ENCODE measurements at places on chromosomes 7 and 10.

DNA sequence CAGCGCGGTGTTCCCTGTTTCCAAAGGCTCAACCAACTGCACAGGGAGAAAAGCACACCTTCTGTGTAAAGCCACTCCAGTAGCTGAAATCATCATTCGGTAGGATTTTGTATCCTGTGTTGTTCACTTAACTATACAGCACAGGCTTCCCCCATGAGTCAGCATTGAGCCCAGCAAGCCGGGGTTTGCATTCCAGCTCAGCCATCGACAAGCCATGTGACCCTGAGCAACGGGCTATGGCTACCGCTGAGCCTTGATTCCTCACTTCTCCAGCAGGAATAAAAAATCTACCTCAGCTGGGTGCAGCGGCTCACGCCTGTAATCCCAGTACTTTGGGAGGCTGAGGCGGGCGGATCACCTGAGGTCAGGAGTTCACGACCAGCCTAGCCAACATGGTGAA is 44.1 kb upstream of the ATP6V0A4 start:
- no peak for DNase-seq

- DNase-seq = no peak
Measured at GRCh38 chr10:7551950-7552716, 114.6 kb downstream of the ITIH5 start.

DNA sequence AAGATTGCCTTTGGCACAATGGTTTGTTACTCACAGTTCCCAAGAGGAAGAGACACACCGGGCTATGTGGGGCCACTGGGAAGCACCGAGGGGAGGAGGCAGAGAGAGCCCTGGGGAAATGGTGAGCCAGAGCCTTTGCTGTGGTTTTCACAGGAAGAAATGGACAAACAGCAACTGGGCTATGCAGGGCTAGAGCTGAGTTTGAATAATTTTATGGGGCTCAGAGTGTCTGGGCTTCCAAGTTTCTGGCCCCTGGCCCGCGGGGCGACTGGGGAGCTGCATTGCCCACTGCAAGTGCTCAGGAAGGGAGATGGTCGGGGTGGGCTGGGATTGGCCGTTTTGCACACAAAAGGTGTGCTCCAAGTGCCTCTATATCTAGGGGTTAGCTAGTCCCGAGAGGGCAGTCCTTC is 92.6 kb downstream of the CHST15 start:
- DNase-seq = no peak

DNA sequence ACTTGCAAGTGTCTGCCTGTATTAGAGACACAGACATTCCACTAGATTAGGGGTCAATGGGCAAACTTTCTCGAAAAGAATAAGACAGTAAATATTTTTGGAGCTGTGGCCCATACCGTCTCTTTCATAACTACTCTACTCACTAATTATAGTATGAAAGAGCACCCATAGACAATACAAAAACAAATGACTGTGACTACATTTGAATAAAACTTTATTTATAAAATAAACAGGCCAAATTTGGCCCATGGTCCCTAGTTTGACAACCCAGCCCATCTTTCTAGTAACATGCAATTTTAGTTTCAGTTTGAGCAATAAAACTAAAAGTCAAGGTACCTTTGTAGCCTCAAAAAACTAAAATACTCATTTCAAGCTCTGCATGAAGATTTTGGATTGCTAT is 294.6 kb downstream of the PARD3 start:
- no peak for DNase-seq

DNA sequence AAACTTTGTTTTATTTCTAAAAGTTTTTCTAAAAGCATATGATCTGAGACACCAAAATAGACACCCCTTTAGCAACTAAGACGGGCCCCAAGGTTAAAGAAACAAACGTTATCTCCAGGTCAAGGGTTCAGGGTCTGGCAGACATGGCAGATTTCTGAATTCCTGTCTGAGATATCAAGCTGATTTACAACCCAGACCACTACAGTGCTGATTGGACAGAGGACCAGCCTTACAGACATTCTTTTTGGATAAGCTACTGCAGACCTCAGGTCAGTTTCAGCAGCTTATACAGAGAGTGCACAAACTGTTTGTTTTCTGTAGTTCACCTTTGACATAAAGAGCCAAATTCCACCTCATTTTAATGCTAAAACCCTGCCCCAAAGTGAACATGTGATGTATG is 34.8 kb downstream of the SVOPL start:
- no peak for DNase-seq

DNA sequence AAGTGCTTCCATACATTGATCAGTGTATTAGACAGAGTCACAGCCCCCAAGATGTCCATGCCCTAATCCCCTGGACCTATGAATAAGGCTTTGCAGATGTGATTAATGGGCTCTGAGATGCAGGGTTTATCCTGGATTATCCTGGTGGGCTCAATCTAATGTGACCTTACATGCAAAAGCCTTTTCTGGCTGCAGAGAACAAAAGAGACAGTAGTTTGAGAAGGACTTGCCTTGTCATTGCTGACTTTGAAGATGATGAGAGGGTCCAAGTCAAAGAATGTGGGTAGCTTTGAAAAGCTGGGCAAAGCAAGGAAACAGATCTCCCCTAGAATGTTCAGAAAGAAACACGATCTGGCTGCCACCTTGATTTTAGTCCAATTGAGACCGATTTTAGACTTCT is 238.7 kb downstream of the CCSER2 start:
- DNase-seq = no peak

DNA sequence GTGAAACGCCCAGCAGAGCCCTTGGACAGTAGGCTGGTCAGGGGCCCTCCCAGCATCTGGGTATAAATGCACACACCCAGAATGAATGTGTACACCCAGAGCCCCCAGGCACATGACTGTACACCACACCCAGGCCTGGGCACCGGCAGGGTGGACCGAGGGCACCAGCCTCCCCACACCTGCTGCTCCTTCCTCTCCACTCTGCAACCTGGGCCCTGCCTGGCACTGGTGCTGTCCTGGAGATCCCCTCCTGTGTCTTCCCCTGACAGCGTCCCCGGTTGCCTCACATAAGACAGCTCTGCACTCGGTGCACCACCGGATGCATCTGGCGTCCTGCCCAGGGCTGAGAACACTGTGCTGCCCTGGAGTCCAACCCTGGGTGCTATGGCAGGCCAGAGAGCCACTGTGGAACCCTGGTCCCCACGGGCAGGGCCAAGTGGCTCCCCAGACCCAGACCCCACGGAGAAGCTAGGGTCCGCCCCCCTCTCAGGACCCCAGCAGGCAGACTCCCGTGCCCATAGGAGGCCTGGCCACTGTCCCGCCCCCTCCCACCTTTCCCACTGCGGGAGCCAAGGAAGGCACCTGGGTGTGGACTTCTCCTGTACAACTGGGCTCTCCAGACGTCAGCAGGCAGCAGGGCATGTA is 6.6 kb downstream of the RASGEF1A start:
- peak; percentile 49 for DNase-seq

DNA sequence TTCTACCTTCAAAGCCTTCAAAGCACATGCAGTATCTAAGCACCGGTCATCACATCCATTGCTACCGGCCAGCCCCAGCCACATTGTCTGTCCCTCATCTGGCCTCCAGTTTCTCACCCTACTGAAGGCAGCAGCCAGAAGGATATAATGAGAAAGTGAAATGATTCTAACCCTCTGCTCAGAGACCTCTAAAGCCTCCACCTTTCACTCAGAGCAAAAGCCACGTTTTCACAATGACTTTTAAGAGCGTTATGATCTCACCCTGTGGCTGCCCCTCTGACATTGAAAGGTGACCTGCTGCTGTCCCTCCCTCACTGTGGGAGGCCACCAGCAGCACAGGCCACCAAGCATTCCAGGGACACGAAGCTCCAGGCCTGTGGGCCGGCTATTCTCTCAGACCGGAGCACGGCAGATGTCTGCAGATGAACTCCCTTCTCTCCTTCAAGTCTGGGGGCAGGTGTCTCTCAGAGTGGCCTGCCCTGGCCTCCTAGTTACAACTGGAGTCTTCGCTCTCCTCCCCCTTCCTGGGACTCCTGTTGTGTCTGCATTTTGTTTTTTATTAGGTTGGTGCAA is 94.9 kb upstream of the EEPD1 start:
- no peak for DNase-seq

- DNase-seq = peak; percentile 67
Measured at GRCh38 chr7:10237306-10237705, 736.4 kb upstream of the PHF14 start.

DNA sequence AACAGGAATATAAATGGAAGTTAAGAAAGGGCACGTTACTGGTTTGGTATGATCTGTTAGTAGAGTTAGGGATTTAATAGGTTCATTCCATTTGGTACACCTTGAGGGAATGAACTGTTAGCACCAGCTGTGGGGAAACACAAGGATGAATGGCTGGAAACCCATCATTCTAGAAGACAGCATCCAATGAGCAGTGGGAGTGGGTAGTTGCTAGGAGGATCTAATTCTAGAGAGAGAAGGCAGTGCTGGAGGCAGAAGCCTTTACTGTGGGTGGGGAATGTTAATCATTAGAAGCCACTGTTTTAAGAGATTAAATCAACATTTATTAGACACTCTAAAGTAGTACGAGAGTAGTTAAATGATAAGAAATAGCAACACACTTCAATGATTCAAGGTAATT is 15.5 kb upstream of the GPR15LG start:
- DNase-seq = no peak

DNA sequence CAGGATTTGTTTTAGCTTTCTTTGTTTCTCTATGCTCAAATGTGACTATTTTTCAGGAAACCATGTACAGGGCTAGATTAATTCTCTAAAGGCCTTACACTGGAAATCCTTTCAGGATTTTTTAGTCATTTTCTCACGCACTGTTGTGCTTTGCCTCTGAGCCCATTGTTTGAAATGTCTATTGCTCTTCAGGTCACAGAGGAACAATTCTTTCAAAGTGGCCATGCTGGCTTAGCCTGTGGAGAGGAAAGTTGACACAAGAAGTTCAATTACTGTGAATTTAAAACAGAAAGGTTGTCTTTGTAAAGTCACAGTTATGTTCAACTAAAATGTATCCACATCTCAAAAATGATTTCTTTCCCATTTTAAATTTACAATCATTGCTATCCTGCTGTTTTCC is 1071.7 kb upstream of the POT1 start:
- peak; percentile 36 for DNase-seq

DNA sequence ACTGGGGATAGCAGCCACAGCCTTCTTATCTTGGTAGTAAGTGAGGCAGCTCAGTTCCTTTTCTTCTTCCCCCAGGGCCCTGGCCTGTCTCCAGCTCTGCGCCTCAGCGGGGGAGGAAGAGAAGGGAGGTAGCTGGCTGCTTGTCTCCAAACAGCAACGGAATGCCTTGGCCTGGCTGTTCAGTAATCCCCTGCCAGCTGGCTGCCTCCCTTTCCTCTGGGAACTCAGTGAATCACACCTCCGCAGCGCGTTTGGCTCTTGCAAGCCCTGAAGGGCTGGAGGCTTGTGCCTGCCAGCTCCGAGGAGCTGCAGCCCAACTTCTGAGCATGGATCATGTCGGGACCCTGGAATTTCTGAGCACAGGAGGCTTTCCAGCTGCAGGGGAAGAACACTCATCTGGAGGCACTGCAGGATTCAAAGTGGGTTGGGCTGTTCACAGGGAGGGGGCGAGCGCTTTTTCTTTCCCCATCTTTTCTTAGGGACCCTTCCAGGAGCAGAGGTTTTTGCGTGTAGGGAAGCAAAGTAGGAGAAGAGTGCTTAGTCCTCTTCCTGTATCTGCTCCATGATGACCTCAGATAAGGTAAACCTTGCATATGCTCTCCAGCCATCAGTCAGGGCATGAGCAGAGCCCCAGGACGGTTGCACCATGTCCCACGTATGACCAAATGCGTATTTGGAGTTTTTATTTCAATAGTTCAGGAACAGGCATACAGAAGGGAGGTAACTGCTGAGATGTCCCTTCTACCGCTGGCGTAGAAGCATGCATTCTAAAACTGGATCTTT is 253.2 kb upstream of the INHBA start:
- DNase-seq = peak; percentile 8

DNA sequence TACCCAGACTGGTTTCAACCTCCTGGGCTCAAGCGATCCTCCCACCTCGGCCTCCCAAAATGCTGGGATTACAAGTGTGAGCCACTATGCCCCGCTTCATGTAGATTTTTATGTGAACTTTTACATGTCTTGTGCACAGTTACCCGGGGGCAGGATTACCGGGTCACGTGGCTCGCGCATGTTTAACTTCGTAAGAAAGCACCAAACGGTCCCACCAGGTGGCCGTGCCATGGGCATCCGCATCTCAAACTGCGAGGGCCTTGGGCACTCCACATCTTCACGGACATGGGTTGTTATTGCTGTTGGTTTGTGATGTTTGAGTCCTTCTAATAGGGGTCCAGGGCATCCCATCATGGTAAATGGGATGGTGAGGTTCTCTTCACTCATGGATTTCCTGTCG is 636.6 kb upstream of the FOXK1 start:
- no peak for DNase-seq

DNA sequence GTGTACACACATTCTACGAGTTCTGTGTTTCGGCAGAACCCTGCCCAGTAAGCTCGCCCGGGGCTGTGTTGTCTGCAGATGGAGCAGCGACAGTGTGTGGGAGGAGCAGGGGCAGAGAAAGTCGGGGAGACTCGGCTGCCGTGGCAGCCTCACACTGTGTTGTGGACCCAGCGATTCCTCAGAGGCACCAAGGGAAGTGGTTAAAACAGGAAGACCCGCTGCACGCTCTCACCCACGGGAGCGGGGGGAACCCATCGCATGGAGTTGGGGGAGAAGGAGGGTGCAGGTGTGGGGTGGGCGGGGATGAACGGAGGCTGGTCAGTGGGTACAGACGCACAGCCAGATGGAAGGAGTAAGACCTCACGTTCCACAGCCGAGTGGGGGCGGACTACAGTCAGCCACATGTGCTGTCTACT is 250.2 kb downstream of the ELFN1 start:
- no peak for DNase-seq

GRCh38 chr7:52463341-52463740 is 572.1 kb upstream of the POM121L12 start:
- no peak for DNase-seq

DNA sequence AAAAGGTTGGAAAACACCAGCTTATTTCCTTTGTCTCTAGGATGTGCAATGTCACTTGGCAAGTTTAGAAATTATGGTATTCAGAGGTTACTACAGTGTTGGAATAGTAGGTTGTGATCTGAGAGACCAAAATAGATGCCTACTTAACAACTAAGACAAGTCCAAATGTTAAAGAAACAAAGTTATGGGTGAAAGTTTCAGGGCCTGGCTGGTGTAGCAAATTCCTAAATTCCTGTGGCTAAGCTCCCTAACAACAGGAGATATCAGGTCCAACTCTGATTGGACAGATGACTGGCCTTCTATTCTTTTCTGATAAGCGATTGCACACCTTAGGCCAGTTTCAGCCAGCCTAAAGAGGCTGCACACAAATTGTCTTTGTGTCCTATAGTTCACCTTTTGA is 873.5 kb downstream of the REEP3 start:
- DNase-seq = no peak

- DNase-seq = no peak
Measured at GRCh38 chr10:44176311-44176710, 208.6 kb downstream of the CXCL12 start.

- no peak for DNase-seq
Measured at GRCh38 chr7:66050337-66050957, 25.2 kb upstream of the ASL start.

DNA sequence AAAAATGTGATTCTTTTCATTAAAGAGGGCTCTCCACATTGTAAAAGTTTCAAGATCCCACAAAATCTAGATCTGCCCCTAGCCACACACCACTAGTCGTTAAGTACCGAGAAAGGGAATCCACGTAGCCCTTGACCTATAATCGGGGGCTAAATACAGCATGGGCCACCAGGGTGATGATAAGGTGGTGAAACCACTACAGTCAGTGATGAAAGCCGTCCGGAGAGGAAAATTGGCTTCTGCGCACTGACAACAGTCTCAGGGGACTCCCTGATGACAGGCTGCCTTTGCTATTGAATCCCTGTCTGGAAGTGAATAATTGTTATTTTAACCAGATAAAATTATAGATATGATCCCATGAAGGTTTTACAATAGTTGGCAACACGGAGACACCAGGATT is 4.6 kb downstream of the TECTB start:
- DNase-seq = no peak

GRCh38 chr7:33243319-33243881 is 114.0 kb downstream of the BBS9 start:
- DNase-seq = peak; percentile 55
